M059J (cell line): ENCODE measurements at places on chromosomes 7 and 10. TPM values are rescaled to one million over a fixed set of nuclear protein-coding genes. Genes with fewer than 3 reads are reported as not detected.

Gene TMEM139
- 0.07 TPM in 1 of 2 replicates, not detected in the other for total RNA-seq

Gene MYO3A
- not detected in 2 replicates for total RNA-seq

Gene SFR1
- total RNA-seq = 12.4 and 17.3 TPM in 2 replicates

Gene BICC1
- total RNA-seq = 28.4 and 39.1 TPM in 2 replicates

Gene LIPN
- total RNA-seq = not detected in 2 replicates

Gene SFRP5
- total RNA-seq = not detected in 2 replicates

Gene GTF2IRD2
- total RNA-seq = 4.3 and 17.9 TPM in 2 replicates

Gene OR13A1
- total RNA-seq = 0.15 TPM in 1 of 2 replicates, not detected in the other

DNA sequence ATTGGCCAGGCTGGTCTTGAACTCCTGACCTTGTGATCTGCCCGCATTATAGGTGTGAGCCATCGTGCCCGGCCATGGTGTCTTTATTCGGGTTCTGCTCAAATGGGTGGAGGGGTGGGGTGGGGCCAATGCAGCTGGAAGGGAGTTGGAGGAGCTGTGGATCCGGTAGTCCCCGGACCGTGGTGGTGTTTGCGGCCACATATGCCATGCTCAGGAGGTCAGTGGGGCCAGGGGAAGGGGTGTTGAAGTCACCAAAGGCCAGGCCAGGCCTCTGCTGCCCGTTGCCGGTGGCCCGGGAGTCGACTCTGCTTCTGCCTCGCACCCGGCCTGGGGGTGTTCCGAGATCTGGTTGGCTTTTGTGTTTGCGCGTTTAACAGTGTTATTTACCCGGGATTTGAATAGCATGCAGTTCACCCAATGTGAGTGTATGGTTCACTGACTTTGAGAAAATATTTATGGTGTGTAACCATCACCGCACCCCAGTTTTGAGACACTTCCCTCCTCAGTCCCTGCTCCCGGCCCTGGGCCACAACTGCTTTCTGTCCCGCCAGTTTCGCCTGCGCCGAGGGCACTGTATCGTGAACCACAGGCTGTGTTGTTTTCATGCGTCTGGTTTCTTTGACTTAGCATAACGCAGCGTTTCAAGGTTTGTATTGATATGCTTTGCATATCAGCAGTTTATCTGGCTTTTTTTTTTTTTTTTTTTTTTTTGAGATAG, 10.7 kb downstream of the INPP5A start:
- no peak for DNase-seq

DNA sequence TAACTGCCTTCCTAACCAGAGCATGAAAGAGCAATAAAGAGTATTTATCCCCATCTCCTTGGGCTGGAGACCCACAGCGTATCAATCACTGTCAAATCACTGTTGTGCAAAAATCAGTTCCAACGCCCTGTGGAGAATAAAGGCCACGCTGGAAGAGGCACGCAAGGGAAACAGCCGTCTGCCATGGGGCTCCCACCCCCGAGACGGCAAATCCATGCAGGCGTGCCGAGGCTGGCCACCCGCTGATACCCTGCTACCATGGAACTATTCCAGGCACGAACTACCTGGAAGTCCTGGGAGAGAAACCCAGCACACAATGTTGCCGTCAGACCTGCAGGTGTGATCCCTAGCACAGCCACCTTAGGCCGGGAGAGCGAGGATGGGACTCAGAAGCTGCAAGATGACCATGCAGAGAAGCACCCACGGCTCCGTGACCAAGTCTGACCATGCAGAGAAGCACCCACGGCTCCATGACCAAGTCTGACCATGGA, 185.3 kb downstream of the DIP2C start:
- no peak for DNase-seq

DNA sequence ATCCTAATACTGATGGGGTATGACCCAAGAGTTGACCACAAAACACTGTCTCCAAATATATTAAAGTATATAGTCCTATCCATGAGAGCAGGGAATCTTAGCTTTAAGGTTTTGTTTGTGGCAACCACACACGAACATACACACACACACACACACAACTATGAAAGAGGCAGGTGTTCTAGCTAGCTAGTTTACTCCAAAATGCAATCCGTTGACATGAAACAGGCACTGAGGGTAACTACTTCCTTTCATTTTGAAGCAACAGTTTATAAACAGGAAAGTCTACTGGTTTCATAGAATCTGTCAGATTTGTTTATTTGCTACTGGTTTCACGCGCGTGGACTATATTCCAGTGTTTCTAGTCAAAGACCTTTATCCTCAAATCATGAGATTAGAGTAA, 14.8 kb downstream of the HTR5A start:
- no peak for DNase-seq

GRCh38 chr10:69682955-69683474, 53.0 kb downstream of the FAM241B start:
- no peak for DNase-seq

- no peak for DNase-seq
Observed at GRCh38 chr10:115696747-115697146, 576.3 kb downstream of the GFRA1 start.

DNA sequence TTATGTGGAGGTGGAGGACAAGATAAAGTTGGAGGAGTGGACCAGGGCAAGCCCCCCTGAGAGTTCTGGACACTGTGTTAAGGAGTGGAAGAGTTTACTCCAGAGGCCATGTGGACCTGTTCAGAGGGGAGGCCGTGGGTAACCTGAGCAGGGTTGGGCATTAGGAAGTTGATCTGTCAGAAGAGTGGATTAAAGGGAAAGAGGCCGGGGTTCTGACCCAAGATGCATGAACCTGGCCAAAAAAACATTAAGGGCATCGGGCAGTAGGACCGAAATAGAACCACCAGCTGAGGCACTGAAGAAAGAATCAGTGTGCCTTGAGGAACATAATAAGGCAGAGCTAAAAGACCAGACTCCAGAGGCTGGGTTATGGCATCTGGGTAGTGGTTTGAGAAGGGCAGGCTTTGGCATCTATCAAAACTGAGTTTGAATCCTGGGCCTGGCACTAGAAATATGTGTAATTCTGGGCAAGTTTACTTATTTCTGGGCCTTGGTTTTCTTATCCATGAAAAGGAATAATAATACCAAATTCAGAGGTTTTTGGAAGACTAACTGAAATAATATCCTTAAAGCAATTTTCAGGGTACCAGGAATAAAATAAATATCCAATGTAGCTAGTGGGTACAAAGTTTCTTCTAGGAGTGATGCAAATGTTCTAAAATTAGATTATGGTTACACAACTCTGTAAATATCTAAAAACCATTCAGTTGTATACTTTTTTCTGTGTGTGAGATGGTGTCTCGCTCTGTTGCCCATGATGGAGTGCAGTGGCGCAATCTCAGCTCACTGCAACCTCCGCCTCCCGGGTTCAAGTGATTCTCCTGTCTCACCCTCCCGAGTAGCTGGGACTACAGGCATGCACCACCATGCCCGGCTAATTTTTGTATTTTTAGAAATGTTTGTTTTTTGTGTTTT, 10.9 kb upstream of the FRAT1 start:
- no peak for DNase-seq

DNA sequence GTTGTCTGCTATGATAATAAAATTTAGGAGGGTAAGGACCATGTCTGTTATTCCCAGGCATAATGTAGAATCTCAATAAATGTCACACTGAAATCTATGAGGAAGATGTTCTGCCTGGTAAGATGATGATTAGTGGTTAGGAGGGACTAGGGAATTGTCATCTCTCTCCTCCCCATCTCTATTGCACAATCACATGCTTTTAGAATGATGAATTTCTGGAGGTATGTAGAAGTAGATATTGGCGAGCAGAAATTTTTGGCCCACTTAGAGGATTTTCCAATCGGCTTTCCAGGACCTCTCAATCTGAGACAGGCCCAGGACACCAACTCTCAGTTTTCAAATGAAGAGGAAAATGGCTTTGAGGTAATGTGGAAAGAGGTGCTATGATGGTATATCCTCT, 2.0 kb upstream of the PITX3 start:
- DNase-seq = peak; percentile 73

- DNase-seq = no peak
Observed at GRCh38 chr7:107203607-107204006, 34.8 kb downstream of the HBP1 start.

- no peak for DNase-seq
Observed at GRCh38 chr10:128440513-128441160, 314.4 kb upstream of the MKI67 start.

GRCh38 chr7:90596671-90597562, 796 bp downstream of the CDK14 start:
- DNase-seq = peak; percentile 52

GRCh38 chr7:38920731-38921130, 11.7 kb upstream of the VPS41 start:
- no peak for DNase-seq

- DNase-seq = peak; percentile 51
Observed at GRCh38 chr10:102230861-102231356, 4.8 kb downstream of the ELOVL3 start.

GRCh38 chr10:4813023-4813422, 13.0 kb upstream of the AKR1E2 start:
- peak; percentile 84 for DNase-seq

DNA sequence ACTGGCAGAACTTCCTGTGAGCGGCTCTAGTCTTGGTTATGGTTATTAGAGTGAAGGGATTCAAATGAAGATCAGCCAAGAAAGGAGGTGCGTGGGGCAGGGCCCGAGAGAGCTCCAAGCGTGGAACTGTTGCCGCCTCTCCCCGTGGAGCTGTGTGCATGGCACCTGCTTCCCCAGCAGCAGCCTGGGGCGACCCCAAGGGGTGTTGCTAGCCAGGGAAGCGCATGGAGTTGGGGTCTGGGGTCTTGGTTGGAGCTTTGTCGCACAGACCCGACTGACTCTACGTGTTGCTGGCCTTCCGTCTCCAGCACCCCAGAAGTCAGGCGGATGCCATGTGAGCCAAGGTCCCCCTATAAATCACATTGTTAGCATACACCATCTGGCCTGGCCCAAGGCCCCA, 61.0 kb downstream of the HTR5A start:
- no peak for DNase-seq

GRCh38 chr7:133633055-133633454, 380.2 kb downstream of the EXOC4 start:
- DNase-seq = peak; percentile 12

DNA sequence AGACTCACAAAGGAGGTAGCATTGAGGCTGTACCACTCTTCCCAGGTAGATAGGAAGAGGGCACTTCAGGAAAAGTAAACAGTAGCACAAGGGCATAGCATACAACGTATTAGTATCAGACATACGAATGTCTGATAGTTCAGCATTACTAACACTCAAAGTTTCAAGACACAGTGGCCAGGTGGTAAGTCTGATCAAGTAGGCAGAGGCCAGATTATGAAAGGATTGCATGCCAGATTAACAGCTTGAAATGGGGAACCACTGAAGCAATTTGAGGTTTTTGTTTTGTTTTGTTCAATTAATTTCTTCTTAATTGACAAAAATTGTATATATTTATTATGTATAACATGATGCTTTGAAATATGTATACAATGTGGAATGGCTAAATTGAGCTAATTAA, 45.7 kb upstream of the IL6 start:
- DNase-seq = no peak

DNA sequence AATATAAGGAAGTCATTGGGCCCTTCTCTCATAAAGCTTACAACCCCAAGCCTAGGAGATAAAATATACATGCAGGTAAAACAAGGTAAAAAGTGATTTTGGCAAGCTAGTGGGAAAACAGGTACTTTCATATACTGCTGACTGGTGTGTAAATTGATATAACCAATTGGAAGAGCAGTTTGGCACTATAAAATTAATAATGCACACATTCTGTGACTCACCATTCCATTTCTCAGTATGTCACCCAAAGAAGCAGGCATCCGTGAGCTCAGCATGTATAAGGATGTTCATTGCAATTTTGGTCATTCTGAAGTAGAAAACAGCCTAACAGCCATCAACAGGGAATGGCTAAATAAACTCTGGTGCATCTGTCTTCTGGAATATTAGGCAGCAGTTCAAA, 2.9 kb downstream of the MACROH2A2 start:
- no peak for DNase-seq

DNA sequence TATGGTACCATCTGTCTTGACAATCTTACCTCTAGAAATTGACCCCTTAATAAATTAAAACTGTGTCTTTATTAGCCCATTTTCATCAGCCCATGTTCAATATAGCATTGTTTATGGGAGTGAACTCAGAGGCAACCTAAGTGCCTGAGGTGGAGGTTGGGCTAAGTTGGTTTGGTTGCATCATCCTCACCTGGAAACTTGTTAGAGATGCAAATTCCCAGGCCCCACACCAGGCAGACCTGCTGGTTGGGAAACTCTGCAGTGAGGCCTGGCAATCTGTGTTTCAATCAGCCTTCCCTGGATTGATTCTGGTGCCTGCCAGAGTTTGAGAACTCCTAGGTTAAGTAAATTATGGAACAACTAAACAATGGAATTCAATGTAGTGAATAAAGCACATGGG, 9.4 kb upstream of the FAM170B start:
- no peak for DNase-seq

- peak; percentile 63 for DNase-seq
Observed at GRCh38 chr7:129989466-129989865, 36.7 kb upstream of the UBE2H start.

- no peak for DNase-seq
Observed at GRCh38 chr7:50393076-50393475, 57.1 kb downstream of the FIGNL1 start.

- DNase-seq = no peak
Observed at GRCh38 chr10:120433141-120433540, 23.9 kb upstream of the PLPP4 start.

- peak; percentile 60 for DNase-seq
Observed at GRCh38 chr10:77926566-77927401, at the start of gene DLG5. Gene DLG5 (minus strand): TSS chr10:77926755. CDS start chr10:77926520, 235 bp downstream.

DNA sequence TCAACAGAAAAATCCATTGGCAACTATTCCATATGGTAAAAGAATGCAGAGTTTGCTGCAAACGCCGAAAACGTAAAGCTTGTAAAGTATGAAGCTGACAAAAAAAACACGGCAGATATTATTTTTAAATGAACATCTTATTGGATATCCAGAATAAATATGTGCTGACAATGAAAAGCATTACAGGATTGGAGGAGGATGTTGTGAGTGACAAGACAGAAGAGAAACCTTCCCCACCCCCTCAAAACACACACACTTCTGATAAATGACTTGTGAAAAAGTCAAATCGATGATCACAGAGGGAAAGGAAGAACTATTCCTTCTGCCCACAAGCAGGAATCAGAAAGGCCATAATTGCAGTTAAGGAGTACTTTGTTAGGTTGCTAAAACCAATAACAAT, 14.6 kb downstream of the FAM131B start:
- DNase-seq = no peak

- DNase-seq = no peak
Observed at GRCh38 chr7:39164887-39165286, 187.2 kb downstream of the POU6F2 start.

DNA sequence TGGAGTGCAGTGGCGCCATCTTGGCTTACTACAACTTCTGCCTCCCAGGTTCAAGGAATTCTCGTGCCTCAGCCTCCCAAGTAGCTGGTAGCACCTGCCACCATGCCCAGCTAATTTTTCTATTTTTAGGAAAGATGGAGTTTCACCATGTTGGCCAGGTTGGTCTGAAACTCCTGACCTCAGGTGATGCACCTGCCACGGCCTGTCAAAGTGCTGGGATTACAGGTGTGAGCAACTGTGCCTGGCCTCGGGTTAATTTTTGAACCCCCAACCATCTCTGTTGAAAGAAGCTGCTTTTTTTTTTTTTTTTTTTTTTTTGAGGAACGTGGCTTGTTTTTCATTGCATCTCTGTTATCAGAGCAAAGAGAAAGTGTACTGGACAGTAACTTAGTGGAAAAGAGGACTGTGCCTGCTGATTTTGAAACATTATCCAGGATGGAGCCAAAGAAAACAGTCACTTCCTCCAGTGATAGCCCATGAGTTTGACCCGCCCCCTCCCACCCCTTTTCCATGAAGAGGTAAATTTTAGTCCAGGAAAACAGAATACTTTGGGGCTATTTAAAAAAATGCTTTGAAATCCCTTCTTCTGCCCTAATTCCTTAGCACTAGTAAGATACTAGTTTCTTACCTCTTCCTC, 38.3 kb downstream of the WBP1L start:
- peak; percentile 35 for DNase-seq
